Upper lobe of left lung (tissue), 6 donors: ENCODE measurements at places on chromosomes 3 and 15. TPM values are rescaled to one million over a fixed set of nuclear protein-coding genes. Genes with fewer than 3 reads are reported as not detected.

Gene GNB5
- 15.8 TPM for total RNA-seq

DNA sequence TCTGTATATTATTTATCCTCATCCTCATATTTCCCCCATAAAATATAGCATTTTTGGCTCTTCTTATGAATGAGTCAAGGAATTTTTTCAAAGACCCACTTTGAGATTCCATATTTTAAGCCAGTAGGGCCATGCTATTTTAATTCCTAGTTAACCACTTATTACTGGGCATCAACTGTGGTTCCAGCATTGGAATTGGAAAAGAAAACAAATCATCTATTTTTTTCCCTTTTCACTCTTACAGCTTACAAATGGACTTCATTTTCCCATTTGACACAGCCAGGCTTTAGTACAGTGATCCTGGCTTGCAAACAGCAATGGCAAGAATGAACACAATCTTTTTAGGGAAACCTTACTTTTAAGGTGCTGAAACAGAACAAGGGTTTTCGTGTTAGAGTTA, 19.4 kb upstream of the PLCL2 start:
- no peaks in the 10 kb centered on the region for H3K4me1 ChIP-seq
- DNase-seq = no peak
- no peaks in the 10 kb centered on the region for H3K27me3 ChIP-seq
- no peaks in the 10 kb centered on the region for H3K36me3 ChIP-seq
- no peak overlapping the region for H3K4me3 ChIP-seq
- H3K27ac ChIP-seq = no peak overlapping the region

GRCh38 chr3:49673121-49673714, 933 bp upstream of the APEH start:
- no peak for DNase-seq
- peaks cover 14% of the 10 kb centered on the region for H3K4me1 ChIP-seq
- peaks cover 4% of the 10 kb centered on the region for H3K36me3 ChIP-seq
- H3K27me3 ChIP-seq = no peaks in the 10 kb centered on the region

Gene GALNT15
- 11.5 TPM for total RNA-seq

- H3K27me3 ChIP-seq = no peaks in the 10 kb centered on the region
- H3K36me3 ChIP-seq = no peaks in the 10 kb centered on the region
- no peak overlapping the region for H3K4me3 ChIP-seq
- H3K27ac ChIP-seq = no peak overlapping the region
Measured at GRCh38 chr3:108894981-108895380, 58.7 kb downstream of the GUCA1C start.

DNA sequence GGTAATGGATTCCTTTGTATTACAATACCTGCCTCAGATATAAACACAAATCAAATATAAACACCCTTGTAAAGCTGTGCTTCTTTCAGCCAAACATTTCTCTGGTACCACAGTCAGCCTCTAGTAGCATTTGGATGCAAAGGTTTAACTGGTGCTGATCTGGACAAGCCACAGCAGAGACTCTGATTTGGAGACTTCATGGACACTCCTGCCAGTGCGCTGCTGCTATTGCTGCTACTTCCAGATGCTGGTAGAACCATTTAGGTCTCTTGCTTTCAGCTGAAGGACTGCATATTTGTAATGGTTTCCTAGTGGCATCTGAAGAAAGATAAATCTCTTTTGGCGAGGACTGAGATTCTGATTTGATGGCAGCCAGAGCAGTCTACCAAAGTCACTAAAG, 36.9 kb downstream of the NCK1 start:
- DNase-seq = no peak
- no peaks in the 10 kb centered on the region for H3K27me3 ChIP-seq
- H3K4me1 ChIP-seq = peaks cover 19% of the 10 kb centered on the region
- H3K4me3 ChIP-seq = no peak overlapping the region
- peak overlapping the region; percentile 65 for H3K27ac ChIP-seq

Gene KLHDC8B
- total RNA-seq = 60.8 TPM

DNA sequence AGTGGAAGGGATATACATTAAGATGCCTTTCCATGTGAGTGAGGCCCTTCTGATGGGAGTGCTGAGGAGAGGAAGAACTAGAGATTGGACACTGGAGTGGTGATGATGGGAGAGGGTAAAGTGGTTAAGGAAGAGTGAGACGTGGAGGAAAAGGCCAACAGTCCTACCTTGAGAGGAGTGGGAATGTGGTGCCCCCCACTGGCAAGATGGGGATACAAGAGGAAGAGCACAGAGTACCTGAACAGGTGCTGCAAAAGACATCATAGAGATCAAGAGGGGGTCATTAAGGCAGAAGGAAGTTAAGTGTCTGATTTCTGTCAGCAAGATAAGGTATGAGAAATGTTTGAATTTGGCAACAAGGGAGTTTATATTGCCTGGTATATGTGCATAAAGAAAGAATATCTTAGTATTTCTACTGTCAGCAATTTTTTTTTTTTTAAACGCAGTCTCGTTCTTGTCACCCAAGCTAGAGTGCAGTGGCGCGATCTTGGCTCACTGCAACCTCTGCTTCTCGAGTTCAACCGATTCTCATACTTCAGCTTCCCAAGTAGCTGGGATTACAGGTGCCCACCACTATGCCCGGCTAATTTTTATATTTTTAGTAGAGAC, 34.0 kb downstream of the ARIH2 start:
- no peaks in the 10 kb centered on the region for H3K27me3 ChIP-seq
- no peak for DNase-seq
- H3K27ac ChIP-seq = no peak overlapping the region
- no peaks in the 10 kb centered on the region for H3K36me3 ChIP-seq
- H3K4me1 ChIP-seq = peaks cover 9% of the 10 kb centered on the region

DNA sequence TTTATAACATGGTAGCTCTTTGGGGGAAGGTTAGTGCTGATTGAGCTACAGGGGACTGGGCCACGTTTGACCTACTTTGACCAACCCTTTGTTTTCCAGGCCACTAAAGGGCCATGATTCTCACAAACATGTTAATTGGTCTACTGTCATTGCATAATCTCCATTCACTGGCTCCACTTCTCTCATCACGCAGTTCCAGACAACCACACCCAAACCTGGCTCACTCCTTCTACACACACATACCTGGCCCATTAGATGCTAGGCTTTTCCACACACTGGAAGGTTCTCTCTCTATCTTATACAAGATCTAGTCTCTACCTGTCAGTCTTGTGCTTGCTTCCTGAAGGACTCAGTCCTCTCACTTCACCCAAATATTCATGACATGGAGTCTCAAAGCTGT, 15.9 kb downstream of the TGM5 start:
- H3K4me3 ChIP-seq = no peak overlapping the region
- H3K4me1 ChIP-seq = no peaks in the 10 kb centered on the region
- H3K36me3 ChIP-seq = no peaks in the 10 kb centered on the region
- H3K27me3 ChIP-seq = no peaks in the 10 kb centered on the region
- no peak overlapping the region for H3K27ac ChIP-seq

GRCh38 chr3:147371771-147372340, 34.5 kb downstream of the ZIC4 start:
- no peaks in the 10 kb centered on the region for H3K27me3 ChIP-seq
- no peak for DNase-seq
- no peaks in the 10 kb centered on the region for H3K4me1 ChIP-seq
- H3K36me3 ChIP-seq = no peaks in the 10 kb centered on the region
- H3K4me3 ChIP-seq = no peak overlapping the region

GRCh38 chr15:92880796-92881195, 19.3 kb upstream of the CHD2 start:
- no peaks in the 10 kb centered on the region for H3K27me3 ChIP-seq
- H3K4me1 ChIP-seq = peaks cover 15% of the 10 kb centered on the region
- DNase-seq = no peak
- H3K27ac ChIP-seq = peak overlapping the region; percentile 93
- no peaks in the 10 kb centered on the region for H3K36me3 ChIP-seq

DNA sequence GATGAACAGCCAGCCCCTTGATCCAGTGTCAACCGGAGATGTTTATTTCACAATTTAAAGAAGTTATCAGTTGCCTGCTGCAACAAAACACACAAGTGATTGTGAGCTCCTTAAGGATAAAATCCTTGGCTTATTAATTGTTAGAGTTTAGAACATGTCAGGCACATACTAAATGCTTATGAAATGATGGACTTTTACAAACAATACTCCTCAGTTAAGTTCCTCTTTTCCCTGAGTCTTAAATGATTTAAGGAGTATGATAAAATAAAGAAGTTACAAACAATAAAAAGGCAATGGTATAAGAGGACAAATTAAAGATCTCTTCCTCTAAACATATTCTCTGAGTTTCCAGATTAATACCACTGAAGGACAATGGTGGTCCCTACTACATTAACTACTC, 5.7 kb downstream of the GHSR start:
- H3K27me3 ChIP-seq = no peaks in the 10 kb centered on the region
- H3K36me3 ChIP-seq = no peaks in the 10 kb centered on the region
- H3K4me3 ChIP-seq = no peak overlapping the region
- no peak overlapping the region for H3K27ac ChIP-seq
- no peaks in the 10 kb centered on the region for H3K4me1 ChIP-seq
- no peak for DNase-seq

DNA sequence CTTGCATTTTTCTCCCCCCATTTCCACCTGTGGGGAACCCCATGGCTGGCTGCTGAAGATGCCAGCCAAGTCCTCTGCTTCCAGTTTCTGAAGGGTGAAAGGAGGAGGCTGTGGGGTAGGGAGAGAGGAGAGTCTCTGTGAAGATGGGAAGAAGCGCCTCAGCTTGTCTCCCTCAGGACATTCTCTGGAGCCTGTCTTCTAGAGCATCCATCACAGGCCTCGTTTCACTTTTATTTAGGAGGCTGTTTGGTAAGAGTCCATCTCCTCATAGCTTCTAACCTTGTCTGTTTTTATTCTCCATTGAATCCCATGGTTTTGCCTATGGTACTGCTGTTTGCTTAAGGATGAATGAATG, 8.8 kb upstream of the LCTL start:
- H3K27me3 ChIP-seq = no peaks in the 10 kb centered on the region
- H3K4me3 ChIP-seq = no peak overlapping the region
- no peak overlapping the region for H3K27ac ChIP-seq
- no peaks in the 10 kb centered on the region for H3K36me3 ChIP-seq
- no peak for DNase-seq

DNA sequence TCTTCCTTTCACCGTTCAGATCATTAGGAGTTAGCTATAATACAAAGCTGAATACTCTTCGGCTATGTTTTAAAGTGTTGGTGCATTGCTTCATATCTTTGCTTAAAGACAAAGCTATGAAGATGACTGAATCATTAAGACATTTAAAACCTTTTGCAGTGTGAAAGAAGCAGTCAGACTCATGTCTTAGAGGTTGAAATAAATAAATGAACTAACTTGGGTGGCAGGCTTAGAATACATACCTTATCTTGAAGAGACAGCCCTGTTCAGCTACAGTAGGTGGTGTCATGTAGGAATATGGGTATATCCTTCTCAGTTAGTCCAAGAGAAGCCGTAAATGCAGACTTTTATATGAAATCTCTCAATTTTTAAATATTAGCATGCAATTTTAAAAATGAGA, 63.4 kb downstream of the OPA1 start:
- no peak for DNase-seq
- H3K36me3 ChIP-seq = peaks cover 23% of the 10 kb centered on the region
- no peaks in the 10 kb centered on the region for H3K27me3 ChIP-seq

Gene ONECUT1
- total RNA-seq = not detected

- no peak for DNase-seq
- no peaks in the 10 kb centered on the region for H3K36me3 ChIP-seq
- H3K4me3 ChIP-seq = no peak overlapping the region
- no peaks in the 10 kb centered on the region for H3K4me1 ChIP-seq
- H3K27ac ChIP-seq = no peak overlapping the region
- no peaks in the 10 kb centered on the region for H3K27me3 ChIP-seq
Measured at GRCh38 chr3:67897351-67898336, 243.2 kb upstream of the SUCLG2 start.
